Activated CD4-positive, alpha-beta memory T cell treated with anti-CD3 and anti-CD28 coated beads, Interleukin-2, amount 10 ng/mL, durations not matched to agents 7 days and 5 days (primary cell): ENCODE measurements at places on chromosomes 2 and 18.

GRCh38 chr2:35447821-35448220, 907.8 kb upstream of the CRIM1 start:
- DNase-seq = no peak

GRCh38 chr18:47730795-47731194, 199.7 kb downstream of the SMAD2 start:
- DNase-seq = no peak

DNA sequence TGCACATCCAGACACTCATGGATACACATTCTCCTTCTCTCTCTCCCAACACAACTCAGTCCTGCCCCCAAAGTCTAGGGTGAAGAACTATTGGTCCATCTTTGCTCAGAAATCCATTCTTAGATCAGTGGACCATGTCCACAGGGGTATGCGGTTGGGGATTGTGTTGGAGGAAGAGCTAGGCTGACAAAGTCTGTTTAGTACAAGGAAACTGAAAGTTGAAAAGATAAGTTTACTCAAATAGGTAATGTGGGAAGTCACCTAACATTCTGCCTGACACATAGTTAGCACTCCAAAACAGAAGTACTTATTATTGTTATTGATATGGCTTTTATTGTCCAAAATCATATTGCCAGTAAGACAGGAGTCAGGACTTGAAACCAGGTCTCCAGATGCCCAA, 55.9 kb downstream of the ALK start:
- DNase-seq = no peak

DNA sequence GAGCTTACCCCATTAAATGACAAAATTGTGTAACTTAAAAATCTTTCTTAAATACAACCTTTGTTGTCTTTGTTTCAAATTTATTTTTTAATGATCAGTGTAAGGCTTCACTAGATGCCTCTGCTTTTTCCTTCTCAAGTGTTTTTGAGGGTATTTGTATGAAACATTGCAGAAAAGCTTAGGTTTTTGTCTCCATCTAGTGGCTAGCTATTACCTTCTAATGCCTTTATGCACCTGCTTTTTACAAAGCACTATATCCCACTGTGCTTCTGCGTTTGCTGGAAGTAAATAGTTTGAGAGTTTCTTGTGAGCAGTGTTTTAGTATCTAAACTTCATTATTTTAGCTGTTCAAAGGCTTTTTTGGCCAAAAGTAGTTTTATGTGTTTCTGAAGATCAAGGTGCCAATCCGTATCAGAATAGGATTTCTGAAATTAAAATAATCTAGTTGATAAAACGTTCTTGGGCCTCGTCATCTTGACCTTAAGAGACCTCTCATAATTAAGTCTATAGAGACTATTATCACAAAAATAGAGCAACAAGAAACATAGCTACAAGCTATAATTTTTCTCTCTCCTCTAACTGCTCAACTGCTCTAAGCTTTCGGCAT, 47.0 kb downstream of the IWS1 start:
- no peak for DNase-seq

DNA sequence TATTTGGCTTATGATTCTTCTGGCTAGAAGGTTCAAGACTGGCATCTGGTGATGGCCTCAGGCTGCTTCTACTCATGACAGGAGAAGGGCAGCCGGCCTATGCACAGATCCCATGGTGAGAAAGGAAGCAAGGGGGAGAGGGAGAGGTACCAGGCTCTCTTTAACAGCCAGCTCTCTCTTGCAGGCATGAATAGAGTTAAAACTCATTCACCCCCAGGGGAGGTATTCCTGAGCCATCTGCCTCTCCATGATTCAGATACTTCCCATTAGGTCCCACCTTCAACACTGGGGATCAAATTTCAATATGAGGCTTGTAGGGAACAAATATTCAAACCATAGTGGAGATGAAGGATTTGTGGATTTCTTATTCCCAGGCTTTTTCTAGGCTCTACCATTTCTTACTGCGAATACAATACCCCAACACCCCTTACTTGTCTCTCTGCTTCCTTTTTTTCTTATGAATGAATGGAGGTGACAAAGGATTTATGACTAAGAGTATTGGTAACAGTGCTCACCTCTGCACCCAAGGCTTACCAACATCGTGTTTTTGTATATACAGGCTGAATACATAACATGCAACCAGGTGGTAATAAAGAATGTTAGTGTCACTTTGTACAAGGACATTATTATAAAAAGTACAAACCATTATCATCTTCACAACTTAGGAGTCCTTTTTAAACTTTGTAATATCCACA, 454.6 kb upstream of the TRIB2 start:
- no peak for DNase-seq

DNA sequence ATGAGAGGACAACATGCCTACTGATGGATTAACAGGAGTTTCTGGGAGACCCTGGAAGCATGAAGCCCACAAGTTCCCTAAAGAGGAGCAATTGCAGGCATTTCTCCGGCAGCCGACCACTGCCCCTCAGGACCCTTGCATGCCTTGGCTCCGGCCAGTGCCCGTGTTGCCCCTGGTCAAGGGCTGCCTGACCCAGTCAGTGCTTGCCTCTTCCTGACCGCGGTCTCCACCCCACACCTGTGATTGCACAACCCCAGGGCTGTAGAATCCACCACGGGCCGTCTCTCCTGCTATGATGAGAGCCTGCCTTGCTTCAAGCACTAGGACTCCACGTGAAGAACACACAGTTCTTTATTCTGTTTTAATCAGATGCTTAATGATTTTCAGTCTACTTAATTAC, 127.5 kb downstream of the GLI2 start:
- DNase-seq = no peak

DNA sequence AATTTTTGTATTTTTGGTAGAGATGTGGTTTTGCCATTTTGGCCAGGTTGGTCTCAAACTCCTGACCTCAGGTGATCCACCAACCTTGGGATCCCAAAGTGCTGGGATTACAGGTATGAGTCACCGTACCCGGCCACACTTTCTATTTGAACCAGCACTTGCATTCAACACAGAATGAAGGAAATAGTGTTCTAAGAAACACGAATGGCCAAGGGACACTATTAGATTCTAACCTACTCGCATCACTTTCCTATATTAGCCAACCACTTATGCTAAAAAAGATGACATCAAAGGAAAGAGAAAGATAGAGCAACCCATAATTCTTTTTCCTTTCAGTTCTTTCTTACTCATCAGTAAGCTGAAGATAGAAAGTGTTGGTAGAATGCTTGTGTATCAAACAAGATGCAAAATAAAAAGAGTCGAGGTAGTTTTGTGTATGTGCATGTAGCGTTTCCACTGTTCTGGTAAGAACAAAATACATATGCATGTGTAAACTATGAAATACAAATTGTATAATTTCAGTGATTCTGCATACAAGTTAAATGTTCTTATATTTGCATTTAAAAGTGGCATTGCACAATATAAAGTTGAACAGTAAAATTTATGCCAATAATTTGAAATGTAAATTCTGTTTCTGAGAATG, 247.6 kb downstream of the CDCA7 start:
- DNase-seq = no peak

DNA sequence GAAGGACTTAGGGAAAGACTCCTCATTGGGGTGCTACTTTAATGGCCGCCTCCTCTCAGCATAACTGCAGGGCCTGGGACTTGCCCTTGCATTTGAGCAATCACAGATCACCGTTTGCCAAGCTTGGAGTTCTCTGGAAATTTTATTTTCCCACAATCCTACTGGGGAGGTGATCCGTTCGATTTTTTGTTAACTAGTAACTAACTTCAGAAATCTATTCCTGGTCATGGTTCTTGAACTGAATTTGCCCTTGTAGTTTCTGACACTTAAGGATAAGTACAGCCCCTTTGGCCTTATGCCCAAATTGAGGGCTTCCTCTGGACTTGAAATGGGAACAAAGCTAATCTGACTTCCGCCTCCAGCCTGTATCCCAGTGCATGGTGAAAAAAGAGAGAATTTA, 60.5 kb upstream of the ST3GAL5 start:
- DNase-seq = no peak

DNA sequence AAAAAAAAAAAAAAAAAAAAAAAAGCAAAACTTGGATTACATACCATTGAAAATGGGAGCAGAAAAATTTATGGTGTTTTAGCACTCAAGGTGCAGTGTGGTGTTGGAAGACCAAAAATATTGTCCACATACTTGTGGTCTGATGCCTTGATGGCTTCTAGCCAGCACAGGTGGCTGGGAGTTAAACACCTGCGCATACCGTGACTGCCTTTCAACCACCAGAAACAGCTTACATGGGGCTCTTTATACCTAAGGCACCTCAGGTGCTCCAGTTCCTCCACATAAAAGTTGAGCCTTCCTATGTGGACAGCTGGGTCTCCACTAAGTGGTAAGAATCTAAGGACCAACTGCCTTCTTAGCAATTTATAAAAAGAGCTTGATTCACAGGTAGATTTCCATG, 802.6 kb upstream of the CELF4 start:
- DNase-seq = no peak

- DNase-seq = no peak
These were observed 223.9 kb downstream of the MYT1L start for GRCh38 chr2:2107141-2107540.

GRCh38 chr18:61975526-61976326, 82.9 kb upstream of the RNF152 start:
- DNase-seq = no peak

- no peak for DNase-seq
These were observed 151.3 kb downstream of the TFCP2L1 start for GRCh38 chr2:121133551-121134319.

GRCh38 chr2:18610651-18611050, 21.3 kb upstream of the NT5C1B start:
- DNase-seq = no peak

DNA sequence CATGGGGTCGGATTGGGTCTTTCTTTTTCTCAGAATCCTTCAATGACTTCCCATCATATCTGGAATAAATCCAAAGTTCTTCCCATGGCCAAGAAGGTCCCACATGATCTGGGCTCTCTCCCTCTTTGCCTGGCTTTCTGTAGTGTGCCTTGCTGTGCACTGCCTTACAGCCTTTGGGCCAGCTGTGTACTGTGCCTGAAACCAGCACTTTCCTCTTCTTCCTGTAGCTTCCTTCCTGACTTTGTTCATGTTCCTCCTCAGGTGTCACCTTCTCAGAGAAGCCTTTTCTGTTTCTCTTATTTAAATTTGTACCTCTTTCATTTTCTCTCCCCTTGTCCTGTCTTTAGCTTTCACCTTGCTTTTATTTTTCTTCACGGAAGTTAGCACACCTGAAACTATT, 4.3 kb upstream of the CDCA7 start:
- DNase-seq = no peak

GRCh38 chr18:56947236-56947635, 199.7 kb upstream of the BOD1L2 start:
- no peak for DNase-seq

DNA sequence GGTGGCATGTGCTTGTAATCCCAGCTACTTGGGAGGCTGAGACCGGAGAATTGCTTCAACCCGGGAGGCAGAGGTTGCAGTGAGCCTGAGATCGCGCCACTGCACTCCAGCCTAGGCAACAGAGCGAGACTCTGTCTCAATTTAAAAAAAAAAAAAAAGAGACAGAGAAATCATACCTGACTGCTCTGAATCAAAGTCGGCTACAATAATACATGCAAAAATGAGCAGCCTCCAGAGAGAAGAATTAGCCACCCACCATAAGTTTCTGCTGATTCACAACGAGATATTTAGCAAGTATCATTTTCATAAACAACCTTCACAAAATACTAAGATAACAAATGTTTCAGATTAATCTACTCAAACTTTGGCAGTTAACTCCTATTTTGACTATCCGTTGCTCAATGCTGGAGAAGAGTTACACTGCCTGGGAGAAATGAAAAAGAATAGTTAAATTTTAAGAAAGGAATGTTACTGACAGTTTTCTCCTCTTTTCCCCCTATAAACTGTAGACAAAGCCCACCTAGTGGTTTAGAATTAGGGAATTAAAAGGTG, 1.5 kb downstream of the OSBPL1A start:
- no peak for DNase-seq
